ENCODE measurements at places on chromosomes 4 and X.

DNA sequence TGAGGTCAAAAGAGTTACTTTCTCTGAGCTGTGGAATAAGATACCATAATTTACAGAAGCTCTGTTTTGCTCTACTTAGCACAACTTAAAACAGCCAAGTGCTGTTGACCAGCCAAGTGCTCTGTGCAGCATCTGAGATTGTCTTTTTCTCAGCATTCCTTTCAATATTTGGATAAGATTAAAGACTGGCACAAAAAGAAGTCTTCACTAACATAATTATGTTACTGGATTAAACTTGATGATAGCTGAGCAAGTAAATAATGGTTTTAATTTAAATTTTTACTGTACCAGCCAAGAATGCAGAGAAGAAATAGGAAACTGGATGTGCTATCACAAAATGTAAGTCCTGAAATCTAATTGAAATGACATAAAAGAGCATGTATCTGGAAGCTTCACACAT lies 60.4 kb downstream of the NPY2R start:
- DNase-seq, result no peak

DNA sequence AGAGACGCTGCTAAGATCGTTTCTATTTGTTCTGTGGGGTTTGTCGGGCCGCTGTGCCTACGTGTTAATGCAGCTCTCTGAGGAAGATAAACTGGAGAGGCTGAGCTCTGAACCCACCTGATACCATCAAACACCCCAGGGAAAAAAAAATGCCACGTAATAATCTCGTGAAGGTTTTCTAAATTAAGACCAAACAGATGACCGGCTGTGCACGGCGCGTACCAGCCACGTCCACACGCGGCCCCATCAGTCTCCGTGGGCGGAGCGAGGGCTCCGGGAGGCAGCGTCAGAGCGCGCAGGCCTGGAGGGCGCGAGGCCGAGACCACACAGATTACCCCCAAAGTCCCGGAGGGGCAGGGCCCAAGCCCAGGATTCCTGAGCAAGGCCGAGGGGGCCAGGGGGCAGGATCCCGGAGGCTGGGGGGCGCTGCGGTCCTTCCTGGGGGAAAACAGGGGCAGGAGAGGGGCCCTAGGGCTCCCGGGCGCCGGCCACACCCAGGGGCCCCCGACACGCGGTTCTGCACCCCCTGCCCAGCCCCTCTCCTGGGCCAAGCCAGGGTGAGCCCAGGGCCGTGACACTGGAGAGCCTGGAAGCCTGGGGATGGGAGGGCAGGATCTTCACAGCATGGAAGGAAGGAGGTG lies 91.9 kb downstream of the FAM53A start:
- no peak for DNase-seq

- DNase-seq, result no peak
These were observed 84.5 kb upstream of the UXT start for GRCh38 chrX:47743504-47743903.

GRCh38 chrX:131633285-131633917 lies 89.5 kb downstream of the OR13H1 start:
- peak; percentile 52 for DNase-seq

DNA sequence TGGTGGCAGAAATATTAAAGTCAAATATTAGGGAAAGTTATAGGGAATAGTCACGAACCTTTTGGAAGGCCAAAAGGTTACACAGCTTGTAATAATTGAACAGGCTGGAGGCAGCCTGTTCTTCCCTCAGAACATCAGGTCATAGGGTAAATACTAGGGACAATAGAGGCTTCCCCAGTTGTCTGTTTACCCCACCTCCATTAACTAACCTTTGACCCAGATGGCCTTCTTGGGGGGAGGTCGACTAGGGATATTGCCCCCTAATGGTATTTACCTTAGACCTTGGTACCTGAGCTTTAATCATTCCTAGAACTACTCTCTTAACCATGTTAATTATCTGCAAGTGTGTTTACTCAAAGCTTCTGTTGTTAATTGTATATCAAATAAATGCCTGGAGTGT lies 26.0 kb downstream of the C4orf17 start:
- no peak for DNase-seq

DNA sequence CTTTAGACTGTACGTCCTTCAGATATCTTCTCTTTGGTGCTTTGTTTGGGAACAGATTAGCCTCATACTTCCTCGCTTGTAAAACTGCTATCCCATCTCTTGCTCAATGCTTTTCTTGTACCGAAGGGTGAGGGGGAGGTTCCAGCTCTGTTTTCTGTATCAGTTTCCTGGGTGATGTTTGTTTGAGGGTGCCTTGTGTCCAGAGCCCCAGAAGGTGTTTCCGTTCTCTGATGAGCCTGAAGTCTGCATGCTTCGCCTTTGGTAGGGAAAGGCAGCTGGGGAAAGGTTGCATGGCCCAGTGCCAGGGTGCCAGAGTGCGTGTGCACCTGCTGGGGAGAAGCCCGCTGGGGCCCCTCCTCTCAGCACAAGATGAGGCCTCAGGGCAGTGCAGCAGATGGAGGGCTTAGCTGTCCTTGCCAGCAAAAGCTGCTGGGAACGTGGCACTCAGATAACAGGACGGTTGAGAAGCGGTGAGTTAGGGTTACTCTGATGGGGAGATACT lies 73.7 kb downstream of the TBL1X start:
- DNase-seq, result no peak

DNA sequence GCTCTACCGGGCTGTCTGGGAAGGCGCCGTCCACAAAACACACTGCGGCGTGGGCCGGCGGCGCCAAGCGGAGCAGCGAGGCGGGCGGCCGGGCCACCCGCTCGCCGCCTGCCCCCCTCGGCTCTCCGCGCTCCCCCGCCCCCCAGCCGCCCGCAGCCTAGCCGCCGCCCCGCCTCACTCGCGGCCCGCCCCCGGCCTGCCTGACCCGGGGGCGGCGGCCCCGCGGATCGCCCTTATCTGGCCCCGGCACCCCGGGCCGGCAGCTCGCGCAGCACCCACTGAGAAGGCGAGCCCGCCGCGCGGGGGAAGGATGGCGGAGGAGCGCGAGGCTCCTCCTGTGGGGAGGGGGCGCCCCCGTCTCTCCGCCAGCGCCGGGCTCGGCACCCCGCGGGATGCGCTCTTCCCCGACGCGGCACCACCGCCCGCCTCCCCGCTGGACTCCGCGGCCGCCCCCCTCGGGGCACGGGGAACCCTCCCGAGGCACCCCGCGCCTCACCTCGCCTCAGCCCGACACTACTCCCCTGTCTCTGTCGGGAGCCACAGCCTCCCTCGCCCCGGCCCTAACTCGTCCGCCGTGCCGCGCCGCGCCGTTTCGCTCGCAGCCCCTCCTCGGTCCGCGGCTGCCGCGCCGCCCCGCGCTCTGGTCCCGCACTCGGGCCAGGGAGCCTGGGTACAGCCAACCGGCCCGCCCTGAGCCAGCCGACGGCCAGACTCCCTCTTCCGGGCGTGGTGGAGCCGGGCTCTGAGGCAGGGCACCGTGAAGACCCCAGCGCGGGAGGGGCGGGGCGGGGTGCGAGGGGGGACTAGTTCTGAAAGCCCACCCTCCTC lies 566 bp downstream of the ATP11C start:
- DNase-seq, result peak; percentile 45

DNA sequence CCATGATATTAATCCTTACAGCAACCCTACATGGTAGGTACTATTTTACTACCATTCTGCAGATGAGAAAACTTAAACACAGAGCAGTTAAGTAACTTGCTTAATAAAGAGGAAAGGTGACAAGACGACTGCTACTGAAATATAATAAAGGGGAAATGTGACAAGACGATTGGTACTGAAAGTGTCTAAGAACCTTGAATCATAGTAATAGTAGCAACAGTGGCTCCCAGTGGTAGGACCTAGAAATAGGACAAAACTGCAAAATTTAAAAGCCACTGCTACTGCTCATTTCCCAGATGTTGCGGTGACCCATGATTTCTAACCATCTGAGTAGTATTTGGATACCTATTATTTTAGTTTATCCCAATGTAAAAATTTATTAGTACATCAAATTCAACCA lies 89.5 kb downstream of the TASL start:
- no peak for DNase-seq

DNA sequence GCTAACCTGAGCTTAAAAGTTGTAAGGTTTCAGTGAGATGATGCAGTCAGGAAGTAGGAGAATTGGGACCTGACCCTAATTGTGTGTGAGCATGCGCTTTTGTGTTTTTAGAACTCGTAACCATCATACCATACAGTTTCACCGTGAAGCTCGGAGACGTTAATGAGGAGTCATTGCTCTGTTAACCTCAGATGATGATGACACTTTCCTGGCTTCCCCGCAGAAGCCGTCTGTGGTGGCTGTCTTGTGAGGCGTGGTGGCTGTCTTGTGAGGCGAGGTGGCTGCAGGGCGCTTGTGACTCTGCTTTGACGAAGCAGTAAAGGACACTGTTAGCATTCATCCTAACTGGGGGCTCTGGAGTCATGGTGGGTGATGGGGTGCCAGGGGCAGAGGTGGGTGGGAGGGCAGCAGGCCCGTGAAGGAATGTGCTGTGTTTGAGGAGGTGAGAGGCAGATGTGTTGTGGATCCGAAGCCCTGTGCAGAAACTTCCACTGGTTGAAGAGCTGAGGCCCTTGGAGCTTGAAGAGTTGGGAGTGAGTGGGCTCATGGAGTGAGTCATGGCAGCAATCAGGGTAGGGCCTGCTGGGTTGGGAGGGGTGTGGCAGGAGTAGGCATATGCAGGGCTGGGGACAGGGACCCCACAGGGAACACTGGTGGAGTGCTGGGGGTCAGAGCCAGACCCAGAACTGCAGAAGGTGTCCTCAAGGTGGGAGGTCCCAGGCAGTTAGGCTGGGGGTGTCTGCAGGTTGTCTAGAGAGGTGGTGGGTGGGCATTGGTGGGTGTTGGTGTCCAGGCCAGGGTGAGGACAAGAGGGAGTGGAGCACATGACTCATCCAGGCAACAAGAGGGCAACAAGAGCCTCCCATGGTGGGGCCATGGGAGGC lies 57.4 kb downstream of the NSD2 start:
- DNase-seq, result no peak

DNA sequence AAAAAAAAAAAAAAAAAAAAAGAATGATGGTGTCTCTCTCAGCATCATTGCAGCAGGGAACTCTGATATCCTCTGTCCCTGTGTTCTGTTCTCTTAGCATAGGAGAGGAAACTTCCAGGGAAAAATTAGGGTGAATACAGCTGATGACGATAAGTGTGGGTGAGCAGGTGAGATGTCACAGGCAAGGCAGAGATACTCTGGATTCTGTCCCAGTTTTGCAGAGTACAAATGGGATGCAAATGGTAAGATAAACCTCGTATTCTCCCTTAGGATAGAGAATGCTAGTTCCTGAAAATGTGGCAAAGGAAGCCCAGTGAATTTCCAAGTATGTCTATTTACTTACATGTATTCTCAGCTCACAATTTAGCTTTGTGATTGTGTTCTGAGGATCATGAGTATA lies 671.6 kb upstream of the BOD1L1 start:
- no peak for DNase-seq

DNA sequence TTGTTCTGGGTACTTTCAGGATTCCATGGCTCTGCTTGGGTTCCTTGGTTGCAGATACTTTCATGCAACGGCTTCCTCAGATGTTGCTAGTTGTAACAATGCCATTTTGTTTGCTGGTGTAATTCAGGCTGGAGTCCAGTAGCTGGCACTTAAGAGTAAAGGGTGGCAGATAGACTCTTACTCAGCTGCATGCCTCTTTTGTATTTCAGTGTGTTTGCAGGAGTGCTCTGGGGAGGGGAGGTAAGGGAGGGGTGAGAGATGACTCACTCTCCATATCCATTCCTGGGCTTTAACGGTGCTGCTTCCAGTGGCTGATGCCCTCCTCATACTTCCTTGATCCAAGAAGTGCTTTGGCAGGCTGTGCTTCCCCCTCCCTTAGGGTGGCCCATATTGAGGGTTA lies 155.2 kb downstream of the ZNF330 start:
- no peak for DNase-seq

- DNase-seq, result no peak
These were observed 1176.7 kb downstream of the NLGN4X start for GRCh38 chrX:5051831-5052491.

DNA sequence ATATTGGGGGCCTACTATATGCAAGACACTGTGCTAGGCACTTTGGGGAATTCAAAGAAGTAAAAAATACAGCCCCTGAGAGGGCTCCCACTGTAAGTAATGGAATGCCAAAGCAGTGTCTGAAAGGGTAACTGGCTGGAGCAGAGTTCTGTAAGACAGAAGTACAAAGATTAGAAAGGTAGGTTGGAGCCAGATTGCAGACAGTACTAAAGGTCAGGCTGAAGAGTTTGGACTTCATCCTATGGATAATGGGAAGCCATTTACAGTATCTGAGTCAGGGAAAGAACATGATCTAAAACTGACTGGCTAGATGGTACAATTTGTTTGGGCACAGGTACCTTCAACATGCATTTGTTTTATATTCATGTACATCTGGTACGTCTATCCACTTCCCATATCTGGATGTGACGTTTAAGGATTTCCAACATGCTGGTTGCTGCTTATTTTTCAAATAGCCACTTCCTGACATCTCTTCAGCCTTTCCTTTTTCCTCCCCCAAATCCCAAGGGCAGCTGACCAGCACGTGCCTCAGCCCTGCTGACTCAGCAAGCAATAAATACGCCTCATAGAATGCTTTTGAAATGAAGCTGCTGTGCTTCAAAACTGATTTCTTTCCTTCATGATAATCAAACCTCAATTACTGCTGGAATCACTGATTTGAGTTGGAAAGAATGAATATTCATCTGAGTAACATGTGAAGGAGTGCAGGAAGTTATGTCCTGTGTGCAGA lies 9.5 kb downstream of the ENOX2 start:
- DNase-seq, result no peak

GRCh38 chr4:110550260-110550659 lies 72.6 kb downstream of the PITX2 start:
- no peak for DNase-seq

DNA sequence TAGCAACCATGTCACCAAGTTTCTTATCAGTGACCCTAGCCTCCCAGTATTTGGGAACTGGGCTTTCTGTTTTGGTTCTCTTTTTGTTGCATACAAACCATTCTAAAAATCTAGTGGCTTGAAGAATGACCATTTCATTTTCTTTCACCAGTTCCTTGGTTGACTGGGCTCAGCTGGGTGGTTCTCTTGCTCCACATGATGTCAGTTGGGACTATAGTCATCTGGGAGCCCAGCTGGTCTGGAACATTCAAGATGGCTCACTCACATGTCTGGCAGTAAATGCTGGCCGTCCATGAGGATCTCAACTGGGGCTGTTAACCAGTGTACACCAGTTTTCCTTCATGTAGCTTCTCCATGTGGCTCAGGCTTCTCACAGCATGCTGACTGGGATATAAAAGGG lies 27.6 kb upstream of the MBTPS2 start:
- no peak for DNase-seq

GRCh38 chrX:81257817-81258216 lies 55.9 kb downstream of the SH3BGRL start:
- DNase-seq, result no peak

- DNase-seq, result peak; percentile 12
These were observed 92.6 kb downstream of the NXF2 start for GRCh38 chrX:102339312-102340298.

DNA sequence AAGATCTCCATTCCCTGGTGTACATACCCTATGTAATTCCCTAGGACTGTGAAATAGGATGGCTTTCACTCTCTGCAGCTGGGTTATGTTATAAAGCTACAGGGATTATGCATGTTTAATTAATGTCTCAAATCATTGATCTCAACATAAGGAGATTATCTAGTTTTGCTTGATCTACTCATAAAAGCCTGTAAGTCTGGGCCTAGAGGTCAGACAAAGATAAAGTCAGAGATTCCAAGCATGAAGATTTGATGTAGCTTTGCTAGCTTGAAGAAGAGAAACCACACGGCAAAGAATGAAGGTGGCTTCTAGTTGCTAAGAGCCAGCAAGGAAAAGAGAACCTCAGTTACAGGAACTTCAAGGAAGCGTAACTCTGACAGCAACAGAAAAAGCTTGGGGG lies 456.9 kb downstream of the CCSER1 start:
- DNase-seq, result no peak
